Inflammatory macrophage treated with lipopolysaccharide for 1 hour (primary cell): ENCODE measurements at places on chromosomes 5 and 9.

DNA sequence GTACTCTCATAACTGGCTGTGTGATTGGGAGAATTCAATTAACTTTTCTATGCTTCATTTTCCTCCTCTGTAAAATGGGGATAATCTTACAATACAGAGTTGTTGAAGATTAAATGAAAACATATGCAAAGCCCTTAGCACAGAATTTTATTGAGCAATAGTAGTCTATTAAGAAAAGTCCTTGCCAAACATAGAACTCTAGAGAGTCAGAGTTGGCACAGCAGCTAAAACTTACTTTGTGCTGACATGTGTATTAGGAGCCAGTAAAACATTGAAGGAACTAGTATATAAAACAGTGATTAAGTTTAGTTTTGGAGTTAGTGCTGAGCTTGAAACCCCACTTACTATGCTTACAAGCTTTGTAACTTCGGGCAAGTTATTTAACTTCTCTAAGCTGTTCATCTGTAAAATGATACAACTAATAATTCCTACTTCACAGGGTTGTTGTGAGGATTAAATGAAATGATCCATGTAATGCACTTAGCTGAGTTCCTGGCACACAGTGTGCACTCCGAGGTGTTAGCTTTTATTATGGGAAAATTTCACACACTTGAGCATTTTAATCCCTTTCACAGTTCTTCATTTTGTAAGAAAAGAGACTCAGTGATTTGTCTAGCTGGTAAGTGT lies 20.0 kb upstream of the GRIN3A start:
- no peak for DNase-seq

DNA sequence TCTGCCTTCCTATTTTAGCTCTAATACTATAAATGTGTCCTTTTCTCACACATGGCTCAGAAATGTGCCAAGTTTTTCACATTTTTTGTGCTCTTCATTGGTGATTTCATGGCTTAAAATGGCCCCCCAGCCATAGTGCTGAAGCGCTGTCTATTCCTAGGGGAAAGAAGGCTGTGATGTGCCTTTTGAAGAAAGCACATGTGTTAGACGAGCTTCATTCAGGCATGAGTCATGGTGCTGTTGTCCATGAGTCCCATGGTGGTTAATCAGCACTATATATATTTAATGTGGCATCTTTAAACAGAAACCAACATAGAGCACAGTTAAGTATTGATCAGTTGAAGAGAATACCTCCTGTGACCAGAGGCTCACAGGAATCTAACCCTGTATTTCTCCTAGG lies 55.8 kb downstream of the PDE8B start:
- DNase-seq: no peak

GRCh38 chr5:56684159-56684558 lies 131.2 kb upstream of the MAP3K1 start:
- no peak for DNase-seq

DNA sequence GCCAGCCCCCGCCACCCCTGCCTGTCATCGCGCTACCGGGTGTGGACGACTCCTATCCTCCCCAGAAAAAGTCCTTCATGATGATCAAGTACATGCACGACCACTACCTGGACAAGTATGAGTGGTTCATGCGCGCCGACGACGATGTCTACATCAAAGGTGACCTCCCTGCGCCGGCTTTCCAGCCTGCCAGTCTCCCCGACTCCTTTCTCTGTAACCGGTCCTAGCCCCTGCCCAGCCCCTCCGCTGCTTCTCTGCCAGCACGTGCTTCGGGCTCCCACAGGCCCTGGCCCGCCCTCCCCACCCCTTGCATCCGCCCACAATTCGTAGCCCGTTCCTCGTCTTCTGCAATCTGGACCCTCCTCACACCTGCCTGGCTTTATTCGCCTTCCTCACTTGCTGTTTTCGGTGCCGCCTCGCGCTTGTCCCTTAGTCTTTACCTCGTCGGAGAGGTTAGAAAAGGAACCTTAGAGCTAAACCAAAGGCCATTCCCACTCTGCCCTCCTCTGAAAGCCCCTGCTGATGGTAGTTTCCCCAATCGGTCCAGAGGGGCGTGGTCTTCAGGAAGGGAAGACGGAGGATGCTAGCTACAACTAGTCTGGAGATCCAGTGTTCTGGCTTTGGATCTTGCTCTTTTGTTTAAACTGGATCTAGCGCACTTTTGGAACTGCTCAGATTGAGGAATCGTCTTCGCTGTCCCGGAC lies 1.4 kb downstream of the CHSY3 start:
- no peak for DNase-seq

DNA sequence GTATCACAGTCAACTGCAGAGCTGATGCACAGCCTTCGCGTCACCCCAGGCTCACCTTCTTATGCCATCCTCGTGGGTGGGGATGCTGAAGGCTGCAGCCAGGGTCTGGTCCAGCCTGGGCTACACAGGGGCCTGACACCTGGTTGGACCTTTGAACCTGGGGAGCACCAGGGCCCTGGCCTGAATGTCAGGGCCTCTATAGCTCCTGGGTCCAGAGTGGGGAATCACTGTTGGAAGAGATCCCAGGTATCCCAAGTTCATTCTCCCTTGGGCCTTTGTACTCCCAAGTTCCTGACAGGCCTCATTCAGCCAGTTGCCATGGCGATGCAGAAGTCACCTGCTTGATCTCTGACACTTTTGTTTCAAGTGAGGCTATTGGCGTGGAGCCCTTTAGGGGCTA lies 43.8 kb downstream of the ZNF618 start:
- DNase-seq: no peak

DNA sequence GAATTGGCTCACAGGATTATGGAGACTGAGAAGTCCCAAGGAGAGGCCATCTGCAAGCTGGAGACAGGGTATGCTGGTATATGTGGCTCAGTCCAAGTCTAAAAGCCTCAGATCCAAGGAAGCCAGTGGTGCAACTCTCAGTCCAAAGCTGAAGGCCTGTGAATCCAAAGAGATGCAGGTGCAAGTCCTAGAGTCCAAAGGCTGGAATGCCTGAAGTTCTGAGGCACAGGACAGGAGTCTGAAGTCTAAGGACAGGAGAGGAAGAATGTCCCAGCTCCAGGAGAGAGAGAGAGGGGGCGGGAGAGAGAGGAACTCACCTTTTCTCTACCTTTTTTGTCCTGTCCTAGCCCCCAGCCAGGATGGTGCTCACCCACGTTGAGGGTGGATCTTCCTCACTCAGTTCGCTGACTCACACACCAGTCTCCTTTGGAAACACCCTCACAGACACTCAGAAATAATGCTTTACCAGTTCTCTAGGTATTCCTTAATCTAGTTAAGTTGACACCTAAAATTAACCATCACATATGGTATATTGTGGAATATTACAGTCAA lies 49.6 kb downstream of the KCNN2 start:
- no peak for DNase-seq

- DNase-seq: no peak
Observed at GRCh38 chr5:13660072-13660471, 284.4 kb downstream of the DNAH5 start.

- no peak for DNase-seq
Observed at GRCh38 chr5:150045549-150045948, 40.8 kb downstream of the CSF1R start.

GRCh38 chr5:13921578-13921977 lies 22.9 kb downstream of the DNAH5 start:
- DNase-seq: no peak

GRCh38 chr5:76867827-76868693 lies 18.2 kb downstream of the S100Z start:
- peak; percentile 44 for DNase-seq

GRCh38 chr9:136059321-136059791 lies 35.7 kb downstream of the NACC2 start:
- no peak for DNase-seq

DNA sequence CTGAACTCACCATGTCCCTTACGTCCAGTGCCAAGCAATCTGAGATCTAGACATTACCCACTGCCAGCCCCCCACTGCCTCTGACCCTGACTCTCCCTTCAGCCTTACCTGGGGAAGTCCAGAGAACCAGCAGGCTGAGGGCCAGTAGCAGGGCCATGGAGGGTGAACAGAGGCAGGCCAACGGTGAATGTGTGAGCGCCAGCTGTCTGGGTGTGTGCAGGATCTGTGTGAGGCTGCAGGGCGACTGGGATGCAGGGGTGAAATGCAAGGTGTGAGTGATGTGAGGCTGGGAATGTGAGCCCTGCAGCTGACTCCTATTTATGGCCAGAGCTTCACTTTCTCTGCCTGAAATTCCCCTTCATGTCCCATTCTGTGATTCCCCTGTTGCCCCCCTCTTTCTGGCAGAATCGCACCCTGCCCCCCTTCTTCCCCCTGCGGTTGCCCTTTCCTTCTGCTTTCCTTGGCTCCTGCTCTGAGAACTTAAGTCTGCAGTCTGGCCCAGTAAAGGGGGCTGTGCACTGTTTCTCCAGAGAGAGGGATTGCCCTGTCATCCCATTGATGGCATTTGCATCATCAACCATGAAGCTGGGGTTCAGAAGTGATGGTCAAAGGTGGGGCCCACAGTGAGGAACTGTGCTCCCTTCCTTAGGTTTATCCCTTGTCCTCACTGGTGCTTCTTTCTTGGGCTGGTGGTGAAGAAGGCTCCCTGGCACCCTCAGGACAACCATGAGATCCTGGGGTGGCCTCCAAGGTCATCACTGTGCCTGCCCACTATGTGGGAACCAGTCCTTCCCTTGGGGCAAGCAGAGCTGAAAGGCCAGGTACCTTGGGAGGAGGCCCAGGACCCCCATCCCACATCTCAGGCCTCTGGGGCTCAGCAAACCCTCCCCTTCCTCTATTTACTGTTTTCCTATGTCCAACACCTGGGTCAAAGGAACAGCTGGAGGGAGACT lies at the start of gene CCL19:
TSS of gene CCL19 (minus strand) at position 294 of the 953 bp plus-strand sequence. CDS start at position 157, 137 bp downstream.
- peak; percentile 21 for DNase-seq

GRCh38 chr5:155389498-155389897 lies 375.9 kb downstream of the KIF4B start:
- no peak for DNase-seq

DNA sequence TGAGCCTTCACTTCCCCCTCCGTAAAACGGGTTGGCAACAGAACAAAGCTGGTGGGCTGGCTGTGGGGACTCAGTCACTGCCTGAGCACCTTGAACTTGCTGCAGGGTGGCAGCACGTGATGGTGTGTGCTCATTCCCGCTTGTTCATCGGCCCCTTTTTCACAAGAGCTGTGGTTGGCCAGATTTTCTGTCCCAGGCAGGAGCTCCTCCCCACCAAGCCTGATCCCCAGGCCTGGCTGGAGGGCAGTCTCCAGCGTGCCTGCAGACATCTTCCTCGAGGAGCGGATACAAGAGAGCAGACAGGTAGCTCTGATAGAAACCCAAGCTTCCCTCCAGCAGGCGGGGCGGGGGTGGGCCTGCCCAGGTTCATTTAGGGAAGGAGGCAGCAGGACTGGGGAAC lies 61.9 kb upstream of the ORM1 start:
- DNase-seq: no peak

DNA sequence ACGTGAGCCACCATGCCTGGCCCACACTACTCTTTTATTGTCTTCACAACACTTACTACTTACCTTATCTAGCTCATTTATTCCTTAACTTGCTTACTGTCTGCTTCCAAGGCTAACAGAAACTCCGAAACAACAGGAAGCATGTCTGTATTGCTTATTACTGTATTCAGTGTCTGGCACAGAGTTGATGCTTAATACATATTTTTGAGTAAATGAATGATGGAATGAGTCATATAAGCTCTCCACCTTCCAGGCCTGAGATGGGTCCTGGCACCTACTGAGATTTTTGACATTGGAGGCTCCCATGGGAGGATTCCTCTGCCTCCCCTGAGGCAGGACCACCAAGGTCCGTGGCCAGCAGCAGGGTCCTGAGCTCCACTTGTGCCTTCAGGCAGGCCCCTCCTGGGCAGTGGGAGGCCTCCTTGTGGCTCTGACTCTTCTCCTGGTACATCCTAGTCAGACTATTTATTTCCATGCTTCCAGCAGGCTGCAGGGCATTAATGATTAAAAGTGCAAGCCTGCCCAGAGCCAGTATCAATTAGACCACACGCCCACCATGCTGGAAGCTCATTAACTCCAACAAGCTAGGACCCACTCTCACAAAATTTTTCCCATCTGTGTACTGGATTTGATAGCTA lies 76.5 kb upstream of the CTNNA1 start:
- no peak for DNase-seq

DNA sequence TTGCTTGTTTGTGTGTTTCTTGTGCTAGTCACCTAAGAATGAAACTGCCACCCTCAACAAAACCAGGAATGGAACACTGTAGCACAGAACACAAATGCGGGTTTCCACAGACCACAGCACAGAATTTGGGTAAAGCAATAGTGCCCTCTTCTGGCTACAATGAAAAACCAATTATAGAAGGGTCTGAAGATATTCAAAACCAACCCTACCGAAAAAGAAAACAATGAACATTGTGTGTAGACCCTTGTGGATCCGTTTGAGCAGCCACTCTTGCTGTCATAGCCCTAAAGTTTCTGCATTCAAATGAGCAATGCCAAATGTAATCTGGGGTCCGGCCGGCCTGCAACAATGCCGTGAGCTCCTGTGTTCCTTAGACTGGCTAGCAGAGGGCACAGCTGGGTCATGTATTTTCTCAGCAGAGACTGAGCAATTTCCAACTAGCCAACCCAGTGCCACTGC lies 8.3 kb upstream of the ENC1 start:
- DNase-seq: peak; percentile 47

- no peak for DNase-seq
Observed at GRCh38 chr9:95822583-95823431, 52.7 kb upstream of the ERCC6L2 start.

- DNase-seq: no peak
Observed at GRCh38 chr9:19116107-19116790, 11.0 kb downstream of the PLIN2 start.

GRCh38 chr9:105074491-105074890 lies 146.5 kb upstream of the ABCA1 start:
- DNase-seq: no peak

DNA sequence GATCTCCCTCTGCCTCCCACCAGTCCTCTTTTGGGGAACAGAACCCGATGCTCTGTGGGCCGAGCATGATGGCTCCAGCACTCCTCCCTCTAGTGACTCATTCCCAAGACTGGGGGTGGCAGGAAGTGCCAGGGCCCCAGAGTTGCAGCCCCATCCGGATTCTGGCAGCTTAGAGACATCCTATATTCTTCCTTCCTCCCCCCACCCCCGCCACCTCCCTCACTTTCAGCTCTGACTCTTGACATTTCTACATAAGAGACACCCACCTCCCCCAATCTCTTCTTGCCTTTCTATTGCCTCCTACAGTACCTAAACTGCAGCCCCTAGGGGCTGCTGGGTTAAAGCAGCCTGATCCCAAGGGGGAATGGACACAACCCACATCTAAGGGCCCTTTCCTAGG lies 47.1 kb upstream of the MATR3 start:
- peak; percentile 91 for DNase-seq

- no peak for DNase-seq
Observed at GRCh38 chr5:55364537-55365055, 56.8 kb downstream of the MTREX start.

GRCh38 chr5:58985759-58986158 lies 402.9 kb downstream of the RAB3C start:
- DNase-seq: no peak

- DNase-seq: no peak
Observed at GRCh38 chr9:134252084-134252830, 74.0 kb upstream of the RXRA start.
